Pulmonary artery endothelial cell (primary cell): ENCODE measurements at places on chromosomes 3 and 15. TPM values are rescaled to one million over a fixed set of nuclear protein-coding genes. Genes with fewer than 3 reads are reported as not detected.

CHST13 gene
- not detected in 2 replicates for total RNA-seq

POLR2H gene
- 106 and 115 TPM in 2 replicates for total RNA-seq

HHATL gene
- not detected in 2 replicates for total RNA-seq

SLC2A2 gene
- not detected in 2 replicates for total RNA-seq

ZIC4 gene
- 0.78 and 0.99 TPM in 2 replicates for total RNA-seq
